ENCODE measurements at places on chromosomes 5 and 9. TPM values are rescaled to one million over a fixed set of nuclear protein-coding genes. Genes with fewer than 3 reads are reported as not detected.

The NOL6 gene
- 62.8 TPM for total RNA-seq

The NOXA1 gene
- total RNA-seq, result 0.78 TPM

The UBE2QL1 gene
- 0.14 TPM for total RNA-seq

The ZBTB5 gene
- total RNA-seq, result 8.0 TPM

The SLF1 gene
- total RNA-seq, result 8.8 TPM

The REEP2 gene
- 8.1 TPM for total RNA-seq

The IFNA13 gene
- total RNA-seq, result not detected

The FOXD4L4 gene
- not detected for total RNA-seq

The OMD gene
- not detected for total RNA-seq

The PCDHB15 gene
- 0.02 TPM for total RNA-seq

The TLR4 gene
- 0.18 TPM for total RNA-seq

The ZDHHC11B gene
- total RNA-seq, result 1.2 TPM

The FAM81B gene
- not detected for total RNA-seq

The TXNDC8 gene
- total RNA-seq, result not detected

The IL31RA gene
- 1.3 TPM for total RNA-seq

The OBP2B gene
- total RNA-seq, result not detected

The MAPK9 gene
- total RNA-seq, result 28.8 TPM

The IFNB1 gene
- total RNA-seq, result 0.15 TPM

The CLIC3 gene
- 4.5 TPM for total RNA-seq

The RANBP17 gene
- 2.0 TPM for total RNA-seq

The ESM1 gene
- not detected for total RNA-seq

The RNF183 gene
- not detected for total RNA-seq

The FRRS1L gene
- total RNA-seq, result 0.18 TPM

The LHFPL2 gene
- total RNA-seq, result 55.3 TPM

The LCN15 gene
- total RNA-seq, result not detected

The ZDHHC11 gene
- total RNA-seq, result 14.5 TPM

The FAM221B gene
- total RNA-seq, result not detected

The THBS4 gene
- total RNA-seq, result not detected

The CCDC192 gene
- total RNA-seq, result not detected

The PKD2L2 gene
- total RNA-seq, result not detected

The IFNE gene
- 1.6 TPM for total RNA-seq

The NRG2 gene
- total RNA-seq, result 2.0 TPM

Data from A549 treated with CORT108297 at 1 μM for 4 hours (cell line).